Sigmoid colon (tissue), 7 donors: ENCODE measurements at places on chromosomes 5 and 9. TPM values are rescaled to one million over a fixed set of nuclear protein-coding genes. Genes with fewer than 3 reads are reported as not detected.
A peak's percentile ranks its signal among the peaks of the same experiment; 100 is the strongest.

- no peak for DNase-seq
Observed at GRCh38 chr5:127839072-127839471, 135.9 kb downstream of the CCDC192 start.

- DNase-seq = no peak
Observed at GRCh38 chr9:109242014-109242413, 75.0 kb upstream of the FRRS1L start.

DNA sequence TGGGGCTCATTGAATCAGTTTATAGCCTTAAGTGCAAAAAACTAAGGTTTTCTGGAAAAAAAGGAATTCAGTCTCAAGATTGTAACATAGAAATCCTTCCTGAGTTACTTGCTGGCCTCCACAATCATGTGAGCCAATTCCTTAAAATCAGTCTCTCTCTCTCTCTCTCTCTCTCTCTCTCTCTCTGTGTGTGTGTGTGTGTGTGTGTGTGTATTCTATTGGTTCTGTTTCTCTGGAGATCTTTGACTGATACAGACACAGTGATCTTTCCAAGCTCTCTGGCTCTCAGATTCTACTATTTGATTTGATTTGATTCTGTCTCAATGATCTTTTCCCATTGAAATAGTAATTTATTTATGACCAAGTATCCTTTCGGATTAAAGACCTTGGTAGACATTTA, 74.6 kb downstream of the CFAP95 start:
- DNase-seq = no peak

DNA sequence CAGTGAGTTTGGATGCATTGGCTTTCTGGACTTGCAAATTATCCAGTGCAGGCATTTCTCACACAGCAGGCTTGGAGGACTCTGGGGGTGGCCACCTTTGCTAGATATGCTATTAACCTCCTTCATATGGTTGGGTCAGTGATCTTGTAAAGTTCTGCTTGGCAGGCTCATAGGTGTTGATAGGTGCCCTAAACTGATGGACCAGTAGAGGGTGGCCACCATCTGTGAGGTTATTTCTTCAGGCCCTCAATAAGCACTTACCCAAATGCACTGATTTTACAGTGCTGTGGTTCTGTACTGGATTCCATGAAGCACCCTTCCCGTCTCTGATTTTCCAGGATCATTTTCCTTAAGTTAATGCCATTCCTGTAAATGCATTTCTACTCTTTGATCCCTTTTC, 216.3 kb downstream of the COMMD10 start:
- no peak for DNase-seq

- DNase-seq = peak; percentile 63
Observed at GRCh38 chr9:137084526-137084925, 2.3 kb upstream of the MAN1B1 start.

Gene OR1K1
- total RNA-seq = not detected

Gene ZNF483
- 22.7 TPM for total RNA-seq

Gene CDX1
- total RNA-seq = 1.4 TPM

Gene CKMT2
- total RNA-seq = 4.6 TPM
